ENCODE measurements at places on chromosomes 16 and 17. TPM values are rescaled to one million over a fixed set of nuclear protein-coding genes. Genes with fewer than 3 reads are reported as not detected.

- DNase-seq: peak; percentile 85
Observed at GRCh38 chr17:1573932-1574696, 11.5 kb upstream of the PITPNA start.

- DNase-seq: peak; percentile 37
Observed at GRCh38 chr17:83174362-83175118, 95.1 kb downstream of the METRNL start.

The ITPRIPL2 gene
- total RNA-seq: 61.3 TPM

DNA sequence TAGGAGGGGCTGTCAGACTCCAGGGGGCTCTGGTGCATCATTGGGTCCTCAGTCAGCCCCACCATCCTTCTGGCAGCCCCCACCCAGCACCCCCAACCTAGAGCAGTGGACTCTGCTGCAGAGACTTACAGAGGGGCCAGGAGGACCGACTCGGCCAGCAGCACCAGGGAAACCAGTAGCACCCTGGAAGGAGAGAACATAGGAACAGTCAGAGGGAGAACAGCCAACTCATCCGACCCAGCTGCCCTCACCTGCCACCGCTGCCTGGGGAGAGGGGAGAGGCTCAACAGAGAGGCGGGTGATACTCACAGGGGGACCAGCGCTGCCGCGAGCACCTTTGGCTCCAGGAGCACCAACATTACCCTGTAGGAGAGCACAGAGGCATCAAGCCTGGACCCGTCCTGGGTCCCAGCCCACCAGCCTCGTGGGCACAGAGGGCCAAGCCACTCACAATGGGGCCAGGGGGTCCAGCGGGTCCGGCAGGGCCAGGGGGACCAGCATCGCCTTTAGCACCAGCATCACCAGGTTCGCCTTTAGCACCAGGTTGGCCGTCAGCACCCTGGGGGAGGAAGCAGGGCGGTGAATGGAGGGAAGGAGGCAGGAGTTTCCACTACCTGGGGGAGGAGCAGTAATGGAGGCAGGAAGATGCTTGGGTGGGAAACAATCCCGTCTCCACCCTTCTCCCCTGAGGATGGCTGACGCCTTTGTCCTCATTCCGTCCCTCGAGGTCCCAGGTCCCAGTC lies 11.7 kb downstream of the COL1A1 start:
- no peak for DNase-seq

The CDH13 gene
- total RNA-seq: 5.9 TPM

The UBB gene
- 1,159 TPM for total RNA-seq

GRCh38 chr17:48048384-48049126 lies 396 bp downstream of the NFE2L1 start:
- peak; percentile 92 for DNase-seq

The PRDM7 gene
- not detected for total RNA-seq

DNA sequence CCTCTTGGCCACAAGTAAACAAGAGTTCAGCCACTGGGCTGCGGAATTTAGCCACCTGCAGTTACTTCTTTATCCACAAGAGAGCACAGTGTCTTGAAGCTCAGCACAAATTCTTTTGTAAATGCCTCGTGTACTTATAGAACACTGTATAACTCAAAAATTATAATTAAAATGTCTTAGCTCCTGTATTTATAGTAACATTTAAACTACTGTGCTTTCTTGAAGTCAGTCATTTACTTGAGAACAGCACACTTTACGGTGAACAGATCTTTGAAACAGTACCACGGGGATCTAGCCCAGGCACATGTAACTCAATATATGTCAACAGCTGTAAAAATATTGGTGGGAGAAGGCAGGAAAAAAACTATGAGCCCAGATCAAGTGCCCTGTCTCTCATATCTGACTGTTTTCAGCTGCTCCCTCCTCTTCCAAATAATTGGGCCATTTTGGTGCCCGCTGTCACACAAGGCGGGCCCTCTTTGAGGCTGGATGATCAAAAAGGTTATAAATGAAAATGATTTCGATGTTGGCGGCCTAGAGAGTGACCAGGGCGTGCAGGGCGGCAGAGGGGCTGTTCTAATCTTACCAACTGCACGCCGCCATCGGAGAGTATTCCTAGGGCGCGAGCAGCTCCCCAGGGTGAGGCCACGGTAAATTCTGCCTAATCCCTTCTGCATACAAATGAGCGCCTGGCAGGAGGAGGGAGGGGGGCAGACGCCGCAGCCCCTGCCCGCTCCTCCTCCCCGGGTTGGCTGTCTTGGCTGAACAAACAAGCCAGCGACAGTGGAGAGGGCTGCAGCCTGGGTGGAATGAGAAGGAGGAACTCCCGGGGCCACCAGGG lies 183.2 kb downstream of the C16orf78 start:
- DNase-seq: no peak

The OTOP3 gene
- not detected for total RNA-seq

DNA sequence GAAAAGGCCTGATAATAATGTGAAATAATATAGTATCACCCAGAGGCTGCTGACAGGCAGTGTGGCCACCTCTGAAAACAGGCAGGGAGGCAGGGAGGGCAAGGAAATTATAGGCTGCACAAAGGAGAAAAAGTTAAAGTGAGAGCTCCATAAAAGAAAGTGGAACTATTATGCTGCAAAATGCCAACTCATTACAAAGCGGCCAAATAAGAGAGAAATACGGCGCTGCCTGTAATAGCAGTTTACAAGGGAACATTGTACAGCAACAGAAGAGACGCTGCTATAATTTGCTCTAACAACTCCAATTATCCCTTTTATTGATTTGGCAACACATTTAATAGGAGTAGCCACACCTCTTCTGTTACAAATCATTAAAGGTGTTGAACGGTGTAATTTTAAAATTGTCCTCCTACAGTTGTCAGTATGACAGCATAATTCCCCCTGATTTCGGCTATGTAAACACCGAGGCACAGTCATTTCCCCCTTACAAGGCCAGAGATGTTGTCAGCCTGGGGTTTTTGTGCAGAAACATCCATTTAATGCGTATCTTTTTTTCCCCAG lies 120.3 kb downstream of the MRM1 start:
- no peak for DNase-seq

GRCh38 chr17:58648236-58648635 lies 43.6 kb downstream of the TEX14 start:
- DNase-seq: no peak

DNA sequence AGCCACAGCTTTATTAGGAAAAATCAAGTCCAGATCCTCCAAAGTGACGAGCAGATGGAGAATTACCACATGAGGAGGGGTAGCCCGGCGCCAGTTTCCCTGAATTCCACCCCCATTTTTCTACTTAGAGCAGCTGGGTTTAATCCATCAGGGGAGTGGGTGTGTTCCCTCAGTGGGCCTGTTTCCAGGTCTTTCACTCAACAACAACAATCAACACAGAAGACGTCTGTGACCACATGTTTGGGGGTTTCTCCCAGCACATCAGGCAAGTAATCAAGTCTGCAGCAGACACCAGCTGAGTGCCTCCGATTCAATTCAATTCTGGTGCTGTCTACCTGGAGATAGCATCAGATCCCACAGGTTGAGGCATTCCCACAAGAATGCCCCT lies 6.8 kb downstream of the SLC6A2 start:
- DNase-seq: no peak

DNA sequence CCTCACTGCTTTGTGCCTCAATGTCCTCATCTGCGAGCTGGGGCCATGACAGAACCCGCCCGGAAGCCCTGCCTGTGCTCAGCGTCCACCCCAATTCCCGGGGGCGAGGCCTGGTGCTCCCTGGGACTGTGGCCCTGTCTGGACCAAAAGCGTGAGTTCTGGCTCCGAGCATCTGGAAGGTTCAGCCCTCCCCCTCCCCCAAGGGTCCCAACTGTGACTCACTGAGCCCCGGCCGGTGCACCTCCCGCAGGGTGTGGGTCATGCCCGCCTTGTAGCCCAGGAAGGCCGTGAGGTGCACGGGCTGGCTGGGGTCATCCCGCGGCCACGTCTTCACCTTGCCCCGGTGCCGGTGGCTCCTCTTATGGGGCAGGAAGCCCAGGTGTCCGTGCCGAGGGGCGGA lies 755 bp downstream of the RPL3L start:
- no peak for DNase-seq

The TEKT1 gene
- total RNA-seq: not detected

DNA sequence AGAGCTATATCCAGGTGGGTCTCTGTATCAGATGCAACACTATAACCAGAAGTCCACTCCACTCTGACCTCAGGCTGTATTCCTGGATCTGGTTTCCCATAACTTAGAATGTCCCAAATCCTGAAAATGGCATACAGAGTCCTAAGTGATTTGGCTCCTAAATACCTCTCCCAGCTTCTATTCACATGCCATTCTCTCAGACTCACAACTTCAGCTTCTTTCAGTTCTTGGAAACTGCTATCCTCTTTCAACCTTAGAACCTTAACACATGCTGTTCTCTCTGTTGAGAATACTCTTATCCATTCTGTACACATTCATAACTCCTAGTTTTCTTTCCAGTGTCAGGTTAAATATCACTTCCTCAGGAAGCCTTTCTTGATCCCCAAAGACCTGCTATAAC lies 132.0 kb downstream of the BRIP1 start:
- DNase-seq: no peak

GRCh38 chr16:75099738-75100602 lies 16.6 kb downstream of the LDHD start:
- peak; percentile 62 for DNase-seq

DNA sequence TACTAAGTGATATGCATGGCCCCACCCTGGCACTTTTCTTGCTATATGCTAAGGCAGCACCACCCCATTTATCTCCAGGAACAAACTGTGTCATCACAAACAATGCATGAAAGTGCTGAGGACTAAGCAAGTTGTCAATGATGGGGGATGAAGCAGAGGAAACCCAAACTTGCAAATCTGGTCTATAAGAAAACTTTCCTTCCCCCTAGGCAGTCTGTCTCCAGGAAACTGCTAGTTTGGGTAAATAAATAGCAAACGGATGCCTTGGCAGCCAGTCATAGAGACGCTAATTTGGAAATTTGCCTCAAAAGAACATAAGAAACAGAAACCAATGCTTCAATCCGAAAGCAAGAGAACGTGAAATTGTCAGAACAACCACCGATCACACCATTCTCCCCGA lies 5.6 kb upstream of the HSBP1 start:
- DNase-seq: no peak

The PRSS21 gene
- 1.3 TPM for total RNA-seq

The GPR142 gene
- 0.52 TPM for total RNA-seq

DNA sequence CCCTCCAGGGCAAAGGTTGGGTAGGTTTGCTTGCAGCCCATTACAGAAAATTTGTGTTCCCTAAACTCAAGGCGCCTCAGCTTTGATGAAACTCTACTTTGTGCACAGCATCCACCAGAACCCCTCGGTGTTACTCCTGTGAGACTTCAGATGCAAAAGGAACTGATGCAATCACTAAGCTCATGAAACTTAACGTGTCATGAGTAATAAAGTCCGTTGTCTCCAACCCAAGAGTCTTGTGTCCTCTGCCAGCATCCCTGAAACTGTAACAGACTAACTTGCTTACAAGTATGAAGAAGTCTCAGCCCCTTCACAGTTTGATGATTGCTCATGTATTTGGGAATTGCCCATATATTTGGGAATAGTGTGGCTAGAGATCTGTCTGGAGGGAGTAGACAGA lies 74.8 kb upstream of the MARCHF10 start:
- no peak for DNase-seq

GRCh38 chr16:502179-502943 lies 25.2 kb upstream of the CAPN15 start:
- DNase-seq: no peak

- no peak for DNase-seq
Observed at GRCh38 chr17:43655693-43656255, 5.9 kb downstream of the MEOX1 start.

- no peak for DNase-seq
Observed at GRCh38 chr17:71634376-71634775, 486.4 kb upstream of the SOX9 start.

GRCh38 chr16:72677662-72678447 lies 370.1 kb downstream of the ZFHX3 start:
- no peak for DNase-seq

The BCO1 gene
- total RNA-seq: 0.81 TPM

- DNase-seq: no peak
Observed at GRCh38 chr17:27354051-27354490, 60.2 kb downstream of the WSB1 start.

DNA sequence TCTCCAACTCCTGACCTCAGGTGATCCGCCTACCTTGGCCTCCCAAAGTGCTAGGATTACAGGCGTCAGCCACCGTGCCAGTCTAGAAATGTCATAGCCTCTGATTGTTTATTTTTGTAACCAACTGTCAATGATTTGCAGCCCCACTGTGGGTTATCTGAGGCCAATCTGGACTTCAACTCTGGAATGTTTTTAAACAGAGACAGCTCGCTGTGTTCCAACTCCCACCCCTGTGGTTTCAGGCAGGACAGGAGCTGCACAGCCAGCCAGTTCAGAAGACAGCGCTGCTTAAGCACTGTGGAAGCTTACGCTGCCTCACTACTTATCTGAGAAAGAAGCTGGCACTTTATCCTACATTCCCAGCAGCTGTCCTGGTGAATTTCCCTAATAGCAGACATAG lies 19.5 kb downstream of the MRM3 start:
- no peak for DNase-seq

The GP1BA gene
- not detected for total RNA-seq

DNA sequence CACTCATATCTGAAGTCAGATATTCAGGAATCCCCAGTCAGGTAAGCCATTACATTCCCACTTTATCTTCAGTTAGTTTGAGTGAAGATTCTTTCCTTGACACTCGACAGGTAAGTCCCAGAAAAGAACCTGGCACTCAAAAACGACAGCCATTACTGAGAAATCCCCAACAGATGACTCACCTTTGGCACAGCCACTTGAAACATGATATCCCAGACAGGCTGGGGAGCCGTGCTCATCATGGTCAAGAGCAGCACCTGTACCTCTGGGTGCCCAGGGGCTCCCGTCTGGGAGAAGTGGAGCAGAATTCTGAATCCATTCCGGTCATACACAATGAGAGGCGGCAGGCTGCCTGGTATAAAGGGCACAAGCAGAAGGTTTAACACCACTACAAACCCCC lies 16.8 kb upstream of the COG7 start:
- DNase-seq: no peak

GRCh38 chr17:7296189-7296861 lies 1.9 kb upstream of the YBX2 start:
- DNase-seq: peak; percentile 77

GRCh38 chr16:87417528-87417910 lies 25.4 kb downstream of the MAP1LC3B start:
- DNase-seq: no peak

DNA sequence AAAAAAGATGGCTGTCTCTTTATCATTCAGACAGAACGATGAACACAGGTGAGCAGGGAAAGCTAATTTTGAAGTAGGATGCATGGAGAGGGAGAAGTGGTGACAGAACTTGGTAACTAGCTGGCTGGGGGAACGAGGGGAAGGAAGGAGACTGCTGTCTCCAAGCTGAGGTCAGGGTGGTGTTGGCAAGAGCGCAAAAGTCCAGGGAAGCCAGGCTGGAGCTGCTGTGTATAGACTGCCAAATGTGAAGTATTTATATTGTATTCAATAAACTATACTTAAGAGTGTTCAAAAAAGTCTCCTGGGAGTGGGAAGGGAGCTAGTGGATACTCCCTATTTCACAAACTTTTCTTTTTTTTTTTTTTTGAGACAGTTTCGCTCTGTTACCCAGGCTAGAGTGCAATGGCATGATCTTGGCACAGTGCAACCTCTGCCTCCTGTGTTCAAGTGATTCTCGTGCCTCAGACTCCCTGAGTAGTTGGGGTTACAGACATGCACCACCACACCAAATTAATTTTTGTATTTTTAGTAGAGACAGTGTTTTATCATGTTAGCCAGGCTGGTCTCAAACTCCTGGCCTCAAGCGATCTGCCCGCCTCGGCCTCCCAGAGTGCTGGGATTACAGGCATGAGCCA lies 8.2 kb downstream of the TMEM106A start:
- peak; percentile 23 for DNase-seq

GRCh38 chr17:39996800-39997199 lies 16.2 kb downstream of the PSMD3 start:
- DNase-seq: no peak

GRCh38 chr17:67479148-67479547 lies 102.1 kb downstream of the PITPNC1 start:
- DNase-seq: no peak

The CNTNAP4 gene
- total RNA-seq: not detected

Data from ureter (tissue), 1 donor.